ENCODE measurements at places on chromosomes 2 and 18.

DNA sequence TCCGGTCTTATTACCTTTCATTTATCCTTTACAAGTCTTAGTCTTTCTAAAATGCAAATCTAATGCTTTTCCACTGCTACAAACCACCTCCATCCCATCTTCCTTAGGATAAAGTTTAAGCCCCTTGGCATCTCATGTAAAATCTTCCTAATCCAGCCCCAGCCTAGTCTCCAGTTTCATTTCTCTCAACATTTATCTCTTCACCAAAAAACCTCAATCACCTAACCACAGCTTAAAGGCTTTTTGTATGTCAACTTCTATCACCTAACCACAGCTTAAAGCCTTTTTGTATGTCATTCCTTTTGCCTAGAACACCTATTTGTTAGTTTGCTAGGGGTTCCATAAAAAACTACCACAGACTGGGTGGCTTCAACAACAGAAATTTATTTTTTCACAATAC lies 4.2 kb downstream of the TRAK2 start:
- DNase-seq: no peak

GRCh38 chr2:106063181-106063580 lies 130.9 kb downstream of the UXS1 start:
- no peak for DNase-seq

- DNase-seq: no peak
Measured at GRCh38 chr2:159206736-159207380, 79.6 kb downstream of the WDSUB1 start.

- DNase-seq: no peak
Measured at GRCh38 chr2:65708086-65708485, 275.7 kb upstream of the SPRED2 start.

- no peak for DNase-seq
Measured at GRCh38 chr18:41395695-41396094, 559.3 kb upstream of the PIK3C3 start.

GRCh38 chr18:68916734-68917133 lies 118.9 kb downstream of the CCDC102B start:
- no peak for DNase-seq

DNA sequence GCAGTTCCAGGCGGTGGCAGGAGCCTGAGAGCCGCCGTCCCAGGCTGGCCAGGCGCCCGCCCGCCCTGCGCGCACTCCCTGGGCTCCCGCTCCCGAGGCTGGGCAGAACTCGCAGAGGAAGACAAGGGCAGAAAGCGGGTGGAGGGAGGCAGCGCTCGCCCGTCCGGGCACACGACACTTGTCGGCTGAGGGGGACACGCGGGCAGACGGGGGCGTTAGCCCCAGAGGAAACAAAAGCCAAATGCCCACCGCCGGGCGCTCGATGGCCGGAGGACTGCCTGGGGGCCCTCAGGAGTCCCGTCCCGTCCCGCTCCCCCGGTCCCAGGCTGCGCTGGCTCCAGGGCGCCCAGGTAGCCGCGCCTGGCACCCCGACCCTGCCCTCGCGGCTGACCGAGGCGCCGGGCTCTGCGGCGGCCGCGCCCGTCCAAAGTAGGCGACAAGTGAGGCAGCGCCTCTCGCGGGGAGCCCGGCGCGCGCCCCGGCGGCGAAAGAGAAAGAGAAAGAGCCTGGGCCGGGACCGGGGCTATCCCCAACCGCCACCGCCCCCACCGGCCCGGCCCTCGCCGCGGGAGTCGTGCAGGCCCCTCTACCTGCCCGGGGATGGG lies 491 bp downstream of the L3MBTL4 start:
- DNase-seq: peak; percentile 33
